ENCODE measurements at places on chromosomes 4 and X.

GRCh38 chr4:187865914-187866313 lies 129.7 kb upstream of the ZFP42 start:
- no peak for DNase-seq

- DNase-seq: no peak
Measured at GRCh38 chr4:175773566-175773965, 38.5 kb downstream of the GPM6A start.

GRCh38 chr4:59994118-59994517 lies 1206.0 kb upstream of the ADGRL3 start:
- DNase-seq: no peak

- no peak for DNase-seq
Measured at GRCh38 chr4:33184657-33185290, 2464.6 kb downstream of the PCDH7 start.

GRCh38 chr4:127968586-127968985 lies 3.4 kb downstream of the ABHD18 start:
- no peak for DNase-seq

All from T-helper 1 cell (primary cell).